CD8-positive, alpha-beta T cell (primary cell): ENCODE measurements at places on chromosomes 11 and 22. TPM values are rescaled to one million over a fixed set of nuclear protein-coding genes. Genes with fewer than 3 reads are reported as not detected.

The PLEKHB1 gene
- total RNA-seq = 25.7 TPM

The FADS2 gene
- 0.31 TPM for total RNA-seq

The ZP1 gene
- total RNA-seq = not detected

The C11orf21 gene
- 40.2 TPM for total RNA-seq

The CLCF1 gene
- total RNA-seq = 7.8 TPM

The RHOD gene
- not detected for total RNA-seq

The C1QTNF4 gene
- not detected for total RNA-seq

The PKDREJ gene
- not detected for total RNA-seq

DNA sequence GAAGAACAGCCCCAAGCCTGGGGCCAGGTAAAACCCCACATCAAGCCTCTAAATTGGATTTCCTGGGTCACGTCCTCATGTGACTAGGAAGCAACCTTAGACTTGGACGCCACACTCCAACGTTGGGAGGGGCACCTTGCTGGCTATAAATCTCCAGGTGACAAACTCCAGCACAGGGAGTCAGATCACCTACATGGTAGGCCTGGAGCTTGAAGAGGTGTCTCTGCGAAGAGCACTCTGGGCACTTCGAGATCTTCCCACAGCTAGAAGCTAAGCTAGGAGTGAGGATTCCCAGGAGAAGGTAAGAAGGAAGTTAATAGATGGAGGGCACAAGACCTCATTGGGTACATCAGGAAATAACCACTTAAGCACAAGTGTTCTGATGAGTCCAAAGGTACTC, 77.1 kb upstream of the GNAZ start:
- no peak for DNase-seq

GRCh38 chr11:46999217-46999616, 62.7 kb downstream of the CSTPP1 start:
- no peak for DNase-seq

DNA sequence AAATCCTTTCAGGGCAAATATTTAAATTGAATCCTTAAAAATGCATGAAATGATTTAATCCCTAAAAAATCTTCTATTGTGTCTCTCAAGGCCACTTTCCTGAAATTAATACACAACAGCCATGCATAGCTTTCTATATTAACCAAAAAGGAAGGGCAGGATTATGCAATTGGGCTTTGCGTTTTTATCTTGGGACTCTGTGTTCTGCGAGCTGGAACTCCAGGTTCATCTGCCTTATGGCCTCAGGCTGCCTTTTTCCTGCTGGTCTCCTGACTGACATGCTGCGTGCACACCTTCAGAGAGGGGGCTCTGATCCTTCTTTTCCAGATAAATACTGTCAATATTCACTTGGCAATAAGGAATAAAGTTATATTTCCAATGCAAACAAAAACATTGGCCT, 141.7 kb upstream of the GRIA4 start:
- DNase-seq = no peak

DNA sequence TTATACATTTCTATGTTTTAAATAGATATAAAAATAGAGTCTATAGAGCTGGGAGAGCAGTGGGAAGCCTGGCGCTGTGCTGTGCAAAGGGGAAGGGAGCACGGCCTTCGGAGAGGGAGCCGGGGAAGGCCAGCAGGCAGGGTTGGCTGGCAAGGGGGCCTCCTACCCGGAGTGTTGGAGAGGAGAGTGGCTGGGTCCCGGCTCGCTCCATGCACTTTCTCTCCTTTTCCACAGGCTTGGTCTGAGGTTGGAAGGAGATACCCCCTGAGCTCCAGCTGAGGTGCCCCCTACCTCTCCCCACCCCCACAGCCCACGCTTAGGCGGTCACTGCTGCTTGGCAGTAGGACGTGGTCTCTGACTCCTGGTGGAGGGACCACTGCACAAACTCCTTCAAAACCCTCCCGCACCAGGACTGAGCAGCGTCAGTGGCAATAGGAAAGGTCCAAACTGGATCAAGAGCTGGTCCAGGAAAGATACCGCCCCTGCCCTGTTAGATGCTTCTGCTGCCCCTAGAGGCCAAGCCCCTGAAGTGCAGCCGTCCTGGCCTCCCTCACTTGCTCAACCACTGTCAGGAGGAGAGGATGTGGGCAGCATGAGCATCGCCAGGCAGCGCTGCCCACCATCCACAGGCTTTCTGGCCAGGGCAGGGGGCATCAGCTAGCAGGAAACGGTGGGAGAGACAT, 52.9 kb downstream of the SYT13 start:
- peak; percentile 57 for DNase-seq

DNA sequence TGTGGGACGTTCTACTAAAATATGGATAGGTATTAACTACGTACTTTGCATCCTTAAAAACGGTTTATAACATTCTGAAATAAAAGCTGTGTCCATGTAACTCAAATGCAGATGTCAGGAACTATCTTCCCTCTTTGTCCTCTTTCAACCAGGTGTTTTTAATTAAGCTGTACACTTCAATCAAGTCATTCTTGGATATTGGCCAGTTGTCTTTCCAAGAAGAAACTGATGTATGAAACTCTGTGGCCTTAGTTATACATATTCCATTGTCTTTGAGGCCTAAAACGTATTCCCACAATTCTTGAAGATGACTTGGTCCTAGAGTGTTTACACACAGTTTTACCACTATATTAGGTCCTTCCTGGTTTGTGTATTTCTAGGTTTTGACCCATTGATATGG, 249.0 kb upstream of the CNTN5 start:
- DNase-seq = no peak

DNA sequence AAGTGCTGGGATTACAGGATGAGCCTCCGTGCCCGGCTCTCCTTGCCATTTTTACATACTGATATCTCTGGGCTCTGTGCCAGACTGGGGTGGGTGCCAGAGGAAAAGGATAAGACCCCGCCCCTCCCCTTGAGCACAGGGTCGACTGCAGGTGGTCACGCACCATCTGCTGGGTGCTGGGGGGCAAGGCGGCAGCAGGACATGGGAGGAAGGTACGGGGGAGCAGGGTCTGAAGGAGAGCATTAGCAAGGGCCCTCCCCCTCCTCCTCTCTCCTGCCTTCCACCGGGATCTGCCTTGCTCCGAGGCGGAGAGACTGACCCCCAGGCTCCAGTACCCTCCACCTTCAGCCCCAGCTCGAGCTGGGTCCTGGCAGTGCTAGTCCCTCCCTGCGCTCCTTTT, 9.7 kb upstream of the PGA3 start:
- DNase-seq = no peak

DNA sequence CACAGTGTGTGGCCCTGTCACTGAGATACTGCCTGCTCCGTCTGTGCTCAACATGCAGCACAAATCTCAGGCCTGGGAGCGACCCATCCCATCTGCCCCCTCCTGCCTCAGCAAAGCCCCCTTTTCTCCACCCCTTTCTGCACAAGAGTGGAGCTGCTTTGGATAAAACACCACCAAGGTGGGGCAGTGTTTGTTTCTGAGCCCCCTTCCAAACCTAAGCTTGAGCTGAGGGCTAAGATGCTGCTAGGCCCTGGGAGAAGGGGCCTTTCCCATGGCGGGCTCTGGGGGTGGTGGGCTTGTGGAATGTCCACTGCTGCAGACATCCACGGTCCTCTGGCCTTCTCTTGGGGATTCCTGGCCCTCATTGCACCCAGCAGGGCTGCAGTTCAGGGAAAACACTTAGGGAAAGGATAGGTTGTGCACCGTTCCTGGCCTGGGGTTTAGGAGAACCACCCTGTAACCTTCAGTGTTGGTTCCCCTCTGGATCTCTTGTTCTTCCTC, 594.1 kb downstream of the TBC1D22A start:
- no peak for DNase-seq

GRCh38 chr22:31944700-31945442, 536 bp downstream of the YWHAH start:
- DNase-seq = no peak

DNA sequence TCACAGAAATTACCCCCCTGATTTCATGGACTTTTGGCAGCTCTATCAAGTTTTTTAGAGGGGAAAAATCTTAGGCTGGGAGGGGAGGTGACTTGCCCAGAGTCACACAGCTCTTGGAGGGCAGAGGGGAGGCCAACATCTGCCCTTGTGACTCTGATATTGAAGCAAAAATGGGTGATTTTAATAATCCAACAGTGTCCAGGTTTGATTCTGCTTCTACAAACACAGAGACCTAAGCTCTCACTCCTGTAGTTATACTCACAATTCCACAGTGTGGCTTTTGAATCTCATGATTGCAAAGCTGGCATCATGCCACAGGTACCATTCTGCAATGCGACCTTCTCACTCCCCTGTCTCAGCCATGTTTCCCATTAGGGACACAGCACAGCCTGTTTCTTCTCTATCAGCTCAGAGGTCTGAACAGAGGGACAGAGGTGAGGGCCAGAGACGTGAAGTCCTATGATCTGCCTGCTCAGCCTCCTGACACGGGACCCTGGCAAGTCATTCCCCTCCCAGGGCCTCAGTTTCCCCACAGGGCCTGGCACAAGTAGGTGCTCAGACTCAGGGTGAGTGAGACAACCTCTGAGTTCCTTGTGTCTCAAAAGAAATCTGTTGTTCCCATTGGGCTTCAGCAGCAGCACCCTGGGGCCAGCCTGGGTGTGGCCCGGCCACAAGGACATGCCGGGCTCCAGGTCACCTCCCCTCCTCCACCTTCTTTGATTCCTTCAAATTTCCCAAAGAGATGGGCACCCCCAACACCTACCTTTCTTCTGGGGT, 766 bp downstream of the APOL2 start:
- no peak for DNase-seq

- DNase-seq = no peak
Measured at GRCh38 chr11:119764108-119764868, 35.3 kb upstream of the NECTIN1 start.

- peak; percentile 14 for DNase-seq
Measured at GRCh38 chr11:62393061-62393611, 25.7 kb upstream of the SCGB1A1 start.

- DNase-seq = no peak
Measured at GRCh38 chr22:24118689-24119384, 62.5 kb upstream of the SUSD2 start.

- no peak for DNase-seq
Measured at GRCh38 chr11:130633466-130633865, 185.0 kb downstream of the ADAMTS15 start.

- peak; percentile 17 for DNase-seq
Measured at GRCh38 chr22:43811777-43812148, 342 bp downstream of the EFCAB6 start.

DNA sequence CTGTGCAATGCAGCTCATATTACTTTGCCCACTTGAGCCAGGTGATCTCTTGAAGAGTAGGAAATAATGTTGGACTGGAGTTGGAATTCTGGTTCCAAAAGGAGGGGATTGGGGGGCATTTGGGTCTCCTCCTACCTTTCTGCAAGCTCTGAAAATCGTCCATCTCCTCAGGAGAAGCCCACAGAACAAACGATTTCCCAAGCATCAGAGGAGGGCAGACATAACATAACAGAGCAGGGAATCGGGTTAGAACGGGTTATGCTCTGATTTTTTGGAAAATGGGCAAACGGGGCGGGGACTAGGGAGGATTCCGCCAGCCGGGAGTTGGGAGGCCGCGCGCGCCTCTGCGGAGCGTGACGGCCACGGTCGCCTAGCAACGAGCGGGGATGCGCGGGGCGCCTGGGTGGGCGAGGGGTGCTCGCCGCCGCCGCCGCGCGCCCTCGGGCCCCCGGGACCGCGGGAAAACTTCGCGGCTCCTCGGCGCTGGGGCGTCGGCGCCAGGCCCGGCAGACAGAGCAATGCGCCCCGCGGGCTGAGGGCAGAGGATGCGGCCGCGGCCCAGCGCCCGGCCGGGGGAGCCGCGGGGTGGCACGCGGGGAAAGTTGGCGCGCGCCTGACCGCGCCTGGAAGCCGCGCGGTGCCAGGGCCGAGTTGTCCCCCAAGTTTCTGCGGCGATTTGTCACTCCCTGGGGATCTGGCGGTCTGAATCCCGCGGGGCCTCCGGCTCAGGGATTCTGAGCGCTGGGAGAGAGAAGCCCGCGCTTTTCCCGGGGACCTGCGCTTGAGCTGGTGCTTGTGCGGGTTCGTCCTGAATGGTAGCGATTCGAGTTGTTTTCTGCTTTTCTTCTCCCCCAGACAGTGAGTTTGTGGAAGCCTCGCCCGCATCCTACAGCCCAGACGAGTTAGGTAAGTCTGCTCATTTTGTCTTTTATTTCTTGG, 27.8 kb upstream of the AMOTL1 start:
- DNase-seq = no peak

DNA sequence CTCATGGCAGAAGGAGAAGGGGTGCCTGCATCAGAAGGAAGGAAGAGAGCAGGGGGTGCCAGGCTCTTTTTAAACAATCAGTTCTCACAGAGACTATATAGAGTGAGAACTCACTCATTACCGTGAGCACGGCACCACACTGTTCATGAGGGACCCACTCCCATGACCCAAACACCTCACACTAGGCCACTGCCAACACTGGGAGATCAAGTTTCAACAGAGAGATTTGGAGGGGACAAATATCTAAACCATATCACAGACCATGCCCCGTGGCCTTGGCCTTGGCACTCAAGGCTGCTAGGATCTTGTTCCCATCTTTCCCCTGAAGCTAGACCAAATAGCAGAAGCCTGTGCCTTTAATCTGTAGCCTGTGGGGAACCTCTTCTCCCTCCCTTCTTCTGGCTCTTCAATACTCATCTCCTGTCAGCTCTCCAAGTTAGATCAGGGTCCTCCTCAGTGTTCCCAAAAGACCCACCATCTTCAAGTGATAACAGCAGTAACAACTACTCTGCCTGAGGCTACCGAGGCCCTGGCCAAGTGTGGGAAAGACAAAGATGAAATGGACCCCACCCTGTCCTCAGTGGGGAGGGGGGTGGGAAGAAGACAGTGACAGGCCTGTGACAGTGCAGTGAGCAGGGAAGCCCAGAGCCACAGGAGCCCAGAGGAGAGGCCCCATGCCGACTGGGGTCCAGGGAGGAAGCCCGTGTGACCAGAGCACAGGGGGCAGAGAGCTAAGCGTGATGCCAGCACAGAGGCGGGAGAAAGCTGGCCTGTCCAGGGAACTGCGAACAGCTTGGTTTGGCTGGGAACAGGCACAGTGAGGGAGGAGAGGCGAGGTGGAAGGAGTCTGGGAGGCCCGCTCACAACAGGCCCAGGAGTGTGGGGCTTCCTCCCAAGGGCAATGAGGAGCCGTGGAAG, 72.6 kb downstream of the MYO7A start:
- no peak for DNase-seq

DNA sequence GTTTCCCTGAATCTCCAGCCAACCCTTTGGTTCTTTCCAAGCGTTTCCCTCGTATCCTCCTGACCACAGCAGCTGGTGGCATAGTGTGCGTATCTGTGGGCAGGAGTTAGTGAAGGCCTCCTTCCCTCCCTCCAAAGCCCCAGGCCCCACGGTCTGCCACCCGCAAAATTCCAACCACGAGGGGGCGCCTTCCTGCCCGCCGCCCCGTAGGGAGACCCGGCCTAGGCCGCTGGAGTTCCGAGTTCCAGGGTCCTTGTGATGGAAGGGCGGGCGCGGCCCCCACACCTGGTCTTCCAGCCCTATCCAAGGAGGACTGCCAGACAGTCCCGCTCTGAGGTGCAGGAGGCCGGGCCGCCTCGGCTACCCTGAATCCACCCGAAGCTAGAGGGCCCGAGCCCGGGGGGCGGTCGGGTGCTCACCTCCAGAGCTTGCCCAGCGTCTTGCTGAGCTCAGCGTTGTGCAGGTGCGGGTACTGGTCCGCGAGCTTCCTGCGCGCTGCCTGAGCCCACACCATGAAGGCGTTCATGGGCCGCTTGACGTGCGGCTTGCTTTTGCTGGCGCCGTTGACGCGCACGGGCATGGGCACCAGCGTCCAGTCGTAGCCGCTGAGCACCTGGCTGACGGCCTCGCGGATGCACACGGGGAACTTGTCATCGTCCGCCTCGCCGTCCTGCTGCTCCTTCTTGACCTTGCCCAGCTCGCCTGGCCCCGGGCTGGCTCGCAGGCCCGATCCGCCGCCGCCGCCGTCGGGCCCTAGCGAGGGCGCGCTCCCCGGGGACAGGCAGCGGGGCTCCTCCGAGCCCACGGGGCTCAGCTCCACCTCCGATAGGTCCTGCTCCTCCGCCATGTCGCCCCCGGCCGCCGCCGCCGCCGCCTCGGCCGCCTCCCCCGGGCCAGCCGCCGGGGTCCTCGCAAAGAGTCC, 1.2 kb downstream of the SOX10 start:
- DNase-seq = no peak
